GM18507 (cell line): ENCODE measurements at places on chromosomes 2 and 18.
A peak's percentile ranks its signal among the peaks of the same experiment; 100 is the strongest.

- DNase-seq, result no peak
Observed at GRCh38 chr2:27664154-27664574, 475 bp downstream of the SLC4A1AP start.

DNA sequence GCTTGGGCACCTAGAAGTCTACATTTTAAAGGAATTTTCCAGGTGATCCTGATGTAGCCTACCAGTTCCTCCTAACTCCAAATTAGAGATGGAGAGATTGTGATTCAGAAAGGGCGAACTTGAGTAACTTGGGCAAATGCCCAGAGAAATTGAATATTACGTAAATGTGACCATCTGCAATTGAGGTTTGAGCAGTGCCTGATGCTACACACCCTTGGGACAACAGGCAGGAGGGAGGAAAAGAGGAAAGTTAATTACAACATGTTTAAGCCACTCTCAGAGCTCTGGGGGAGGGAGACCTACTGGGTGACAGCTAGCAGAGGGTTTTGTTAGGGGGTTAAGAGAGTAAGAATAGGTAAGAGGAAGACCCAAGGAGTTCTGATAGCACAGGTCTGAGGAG lies 208.9 kb downstream of the LPIN1 start:
- no peak for DNase-seq

DNA sequence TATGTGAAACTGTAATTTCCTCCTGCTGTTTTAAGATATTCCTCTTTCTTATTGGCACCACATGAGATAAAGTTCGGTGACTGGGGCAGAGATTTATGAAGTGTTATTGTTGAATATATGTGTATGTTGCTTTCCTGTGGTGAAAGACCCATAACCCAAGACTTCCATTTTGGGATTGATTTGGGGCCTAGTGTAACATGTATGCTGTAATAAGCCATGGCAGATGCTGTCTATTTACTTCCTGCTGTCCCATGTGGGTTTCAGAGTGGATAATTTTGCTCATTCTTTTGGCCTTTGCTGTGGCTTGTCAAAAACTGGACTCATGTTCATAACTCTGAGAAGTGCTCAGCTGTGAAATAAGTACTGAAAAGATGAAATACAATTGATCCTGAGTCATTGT lies 10.8 kb upstream of the MYO1B start:
- DNase-seq, result no peak

DNA sequence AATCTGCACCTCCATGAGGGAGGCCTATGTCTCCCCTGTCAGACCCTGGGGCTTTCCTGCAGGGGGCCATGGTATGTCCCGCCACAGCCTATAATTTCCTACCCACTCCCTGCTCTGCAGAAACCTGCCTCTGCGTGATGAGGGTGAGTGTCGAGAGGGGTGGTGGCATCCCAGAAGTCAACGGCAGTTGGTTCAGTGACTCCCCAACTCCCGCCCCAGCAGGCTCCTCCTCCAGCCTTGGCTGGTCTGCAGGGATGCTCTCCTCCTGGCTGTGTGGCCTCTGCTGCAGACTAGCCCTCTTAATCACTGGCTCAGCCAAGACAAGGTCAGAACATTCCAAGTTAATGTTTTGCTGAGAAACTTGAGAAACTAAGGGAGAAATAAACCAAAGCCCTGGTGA lies 13.3 kb downstream of the CELF4 start:
- no peak for DNase-seq

DNA sequence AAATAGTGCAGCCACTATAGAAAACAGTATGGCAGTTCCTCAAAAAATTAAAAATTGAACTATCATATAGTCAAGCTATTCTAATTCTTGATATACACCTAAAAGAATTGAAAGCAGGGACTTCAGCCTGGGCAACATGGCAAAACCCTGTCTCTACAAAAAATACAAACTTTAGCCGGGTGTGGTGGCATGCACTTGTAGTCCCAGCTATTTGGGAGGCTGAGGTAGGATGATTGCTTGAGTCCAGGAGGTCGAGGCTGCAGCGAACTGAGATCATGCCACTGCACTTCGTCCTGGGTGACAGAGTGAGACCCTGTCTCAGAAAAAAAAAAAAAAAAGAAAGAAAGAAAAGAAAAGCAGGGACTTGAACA lies 279.5 kb upstream of the STON1 start:
- DNase-seq, result no peak

GRCh38 chr2:98903064-98903355 lies 33.0 kb downstream of the CRACDL start:
- DNase-seq, result no peak

- DNase-seq, result no peak
Observed at GRCh38 chr2:102983786-102984185, 222.0 kb downstream of the TMEM182 start.

GRCh38 chr18:51789871-51790270 lies 550.1 kb upstream of the DCC start:
- no peak for DNase-seq

DNA sequence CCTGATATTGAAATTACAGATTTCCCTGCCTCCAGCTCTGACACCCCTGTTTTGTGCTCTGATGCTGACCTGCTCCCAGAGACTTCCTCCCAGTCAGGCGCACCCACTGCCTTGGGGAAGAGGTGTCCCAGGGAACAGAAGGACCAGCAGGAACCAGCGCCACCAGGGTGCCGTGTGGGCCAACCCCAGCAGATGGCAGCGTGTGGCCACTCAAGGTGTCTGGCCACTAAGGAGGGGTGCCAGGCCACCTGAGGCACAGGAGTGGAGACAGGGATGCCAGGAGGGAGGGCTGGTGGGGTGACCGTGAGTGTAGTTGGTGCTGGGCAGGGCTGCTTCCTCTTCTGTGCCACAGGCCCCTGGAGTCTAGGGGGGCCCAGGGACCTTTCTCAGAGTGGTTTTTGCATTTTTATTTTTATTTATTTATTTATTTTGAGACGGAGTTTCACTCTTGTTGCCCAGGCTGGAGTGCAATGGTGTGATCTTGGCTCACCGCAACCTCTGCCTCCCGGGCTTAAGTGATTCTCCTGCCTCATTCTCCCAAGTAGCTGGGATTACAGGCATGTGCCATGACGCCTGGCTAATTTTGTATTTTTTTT lies 56.0 kb downstream of the TEX44 start:
- DNase-seq, result no peak

DNA sequence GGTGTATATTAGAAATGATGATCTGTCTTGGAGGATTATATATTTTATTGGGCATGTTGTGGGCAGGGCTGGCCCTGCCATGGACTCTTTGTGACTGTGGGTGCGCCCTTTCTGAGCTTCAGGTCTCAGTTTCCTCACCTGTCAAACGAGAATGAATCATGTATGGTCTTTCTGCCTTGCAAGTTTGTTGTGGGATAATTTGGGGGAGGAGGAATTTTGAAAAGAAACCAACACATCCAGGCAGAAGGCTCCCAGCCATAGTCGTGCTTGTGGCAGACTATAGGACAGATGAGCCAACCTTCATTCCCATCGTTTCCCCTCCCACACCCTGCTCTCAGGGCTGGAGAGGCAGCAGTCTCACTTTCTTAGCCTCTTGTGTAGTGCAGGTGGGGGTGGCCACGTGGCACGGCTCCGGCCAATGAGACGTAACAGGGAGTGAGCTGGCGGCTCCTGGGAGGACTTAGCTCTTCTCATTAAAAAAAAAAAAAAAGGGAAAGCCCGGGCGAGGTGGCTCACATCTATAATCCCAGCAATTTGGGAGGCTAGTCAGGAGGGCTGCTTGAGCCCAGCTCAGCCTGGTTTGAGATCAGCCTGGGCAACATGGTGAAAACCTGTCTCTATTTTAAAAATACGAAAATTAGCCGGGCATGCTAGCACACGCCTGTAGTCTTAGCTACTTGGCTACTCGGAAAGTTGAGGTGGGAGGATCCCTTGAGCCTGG lies 63.1 kb downstream of the RHOB start:
- DNase-seq, result no peak

DNA sequence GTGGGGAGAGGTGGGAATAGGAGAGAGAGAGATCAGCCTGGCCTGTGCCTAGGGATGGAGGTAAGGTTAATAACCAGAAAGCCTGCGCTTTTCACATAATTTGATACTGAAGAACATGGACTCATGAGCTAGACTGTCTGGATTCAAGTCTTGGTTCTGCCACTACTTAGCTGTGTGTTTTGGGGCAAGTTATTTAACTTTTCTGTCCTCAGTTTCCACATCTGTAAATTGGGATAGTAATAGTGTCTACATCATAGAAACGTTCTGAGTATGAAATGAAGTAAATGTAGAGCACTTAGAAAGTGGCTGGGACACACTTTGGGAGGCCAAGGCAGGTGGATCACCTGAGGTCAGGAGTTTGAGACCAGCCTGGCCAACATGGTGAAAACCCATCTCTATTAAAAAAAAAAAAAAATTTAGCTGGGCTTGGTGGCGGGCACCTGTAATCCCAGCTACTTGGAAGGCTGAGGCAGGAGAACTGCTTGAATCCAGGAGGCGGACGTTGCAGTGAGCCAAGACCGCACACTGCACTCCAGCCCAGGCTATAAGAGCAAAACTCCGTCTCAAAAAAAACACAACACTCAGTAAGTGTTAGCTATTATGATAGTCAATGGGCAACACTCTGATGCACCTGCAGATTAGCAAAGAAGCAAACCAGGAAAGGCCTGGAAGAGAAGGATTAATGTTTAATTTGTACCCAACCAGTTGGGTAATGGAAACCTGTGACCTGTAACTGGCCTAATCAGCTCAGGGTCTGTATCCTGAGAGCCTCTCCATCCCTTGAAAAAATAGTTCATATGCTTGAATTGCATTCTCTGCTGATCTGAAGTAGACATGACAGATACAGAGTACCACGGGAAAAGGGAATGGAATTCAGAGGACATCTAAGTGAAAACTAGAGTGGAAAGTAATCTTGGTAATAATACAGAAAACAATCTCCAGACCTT lies 6.8 kb downstream of the GALM start:
- no peak for DNase-seq

DNA sequence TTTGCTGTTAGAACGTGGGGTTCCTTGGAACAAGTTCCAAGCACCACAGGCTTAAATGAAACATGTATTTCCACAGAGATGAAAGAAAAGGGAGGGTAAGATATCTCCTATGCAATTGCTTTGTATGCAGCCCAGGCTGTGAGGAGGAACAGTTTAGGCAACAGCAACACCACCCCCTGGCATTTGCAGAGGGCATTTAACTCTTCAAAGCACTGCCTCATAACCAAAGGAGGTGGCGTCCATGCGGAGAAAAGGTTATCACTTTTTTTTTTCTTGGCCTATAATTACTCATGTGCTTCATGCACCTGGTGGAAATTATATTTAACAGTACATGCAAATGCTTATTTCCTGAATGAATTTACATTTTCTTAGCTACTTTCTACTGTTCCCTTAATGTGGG lies 286.0 kb downstream of the LPIN1 start:
- no peak for DNase-seq

GRCh38 chr2:114373591-114373990 lies 68.8 kb upstream of the DPP10 start:
- DNase-seq, result no peak

GRCh38 chr2:45700407-45701013 lies 49.0 kb downstream of the PRKCE start:
- no peak for DNase-seq

GRCh38 chr2:17544256-17544655 lies 3.8 kb downstream of the VSNL1 start:
- DNase-seq, result no peak

- DNase-seq, result no peak
Observed at GRCh38 chr18:35029103-35029502, 12.1 kb upstream of the MAPRE2 start.

DNA sequence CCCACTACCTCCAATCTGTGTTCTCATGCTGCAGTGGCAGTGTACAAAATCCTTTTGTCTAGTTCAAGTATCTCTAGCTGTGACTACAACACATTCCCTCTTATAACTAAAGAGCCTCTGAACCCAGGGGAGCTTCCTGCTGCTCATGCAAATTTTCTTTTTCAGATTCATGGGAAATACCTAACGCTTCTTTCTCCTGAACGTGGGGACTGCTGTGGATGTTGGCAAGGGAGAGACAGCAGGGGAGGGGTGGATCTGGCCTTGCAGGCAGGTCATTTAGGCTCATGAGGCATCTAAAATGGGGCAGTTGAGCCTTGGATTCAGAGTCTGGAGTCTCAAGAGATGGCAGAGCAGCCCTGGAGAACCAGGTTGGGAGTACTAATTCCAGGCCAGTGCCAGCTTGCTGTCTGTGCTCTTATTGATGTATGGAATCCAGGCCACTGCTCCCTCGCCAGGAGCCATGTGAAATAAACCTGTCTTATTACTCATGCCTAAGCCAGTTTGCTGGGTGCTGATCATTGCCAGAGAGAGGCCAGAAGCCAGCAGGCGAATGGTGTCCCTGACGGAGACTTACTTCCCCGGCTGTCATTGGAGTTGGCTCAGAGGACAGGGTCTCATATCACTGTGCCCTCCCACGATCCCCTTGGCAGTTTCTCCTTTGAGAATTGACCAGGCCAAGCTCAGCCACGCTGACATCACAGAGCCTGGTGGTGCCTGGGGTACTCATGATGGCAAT lies 29.2 kb upstream of the TNP1 start:
- DNase-seq, result no peak

- no peak for DNase-seq
Observed at GRCh38 chr2:99106913-99107312, 34.6 kb upstream of the C2orf15 start.

GRCh38 chr2:147464737-147465357 lies 380.0 kb upstream of the ACVR2A start:
- no peak for DNase-seq

GRCh38 chr2:216012133-216012829 lies 1.1 kb downstream of the MREG start:
- DNase-seq, result no peak

- DNase-seq, result peak; percentile 46
Observed at GRCh38 chr2:20578895-20579825, 71.7 kb downstream of the HS1BP3 start.

GRCh38 chr2:157442636-157443035 lies 1.3 kb downstream of the CYTIP start:
- DNase-seq, result no peak

DNA sequence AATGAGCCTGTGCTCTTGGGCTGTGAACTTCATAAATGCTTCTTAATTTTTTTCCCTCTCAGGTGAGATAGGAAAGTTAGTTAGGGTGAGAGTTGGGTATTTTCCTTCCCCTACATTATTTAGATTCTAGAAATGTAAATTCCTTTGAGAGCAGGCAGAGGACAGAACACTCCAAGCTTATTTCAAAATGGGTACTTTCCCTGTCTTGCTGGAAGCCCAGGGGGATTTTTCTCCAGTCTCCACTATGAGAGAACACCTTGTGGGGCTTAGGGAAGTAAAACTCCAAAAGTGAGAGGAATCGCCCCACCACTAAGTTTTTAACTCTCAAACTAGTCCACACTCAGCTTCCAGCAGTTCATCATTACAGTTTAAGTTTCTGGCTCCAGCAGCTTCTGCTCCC lies 253.2 kb upstream of the CTAGE1 start:
- no peak for DNase-seq

DNA sequence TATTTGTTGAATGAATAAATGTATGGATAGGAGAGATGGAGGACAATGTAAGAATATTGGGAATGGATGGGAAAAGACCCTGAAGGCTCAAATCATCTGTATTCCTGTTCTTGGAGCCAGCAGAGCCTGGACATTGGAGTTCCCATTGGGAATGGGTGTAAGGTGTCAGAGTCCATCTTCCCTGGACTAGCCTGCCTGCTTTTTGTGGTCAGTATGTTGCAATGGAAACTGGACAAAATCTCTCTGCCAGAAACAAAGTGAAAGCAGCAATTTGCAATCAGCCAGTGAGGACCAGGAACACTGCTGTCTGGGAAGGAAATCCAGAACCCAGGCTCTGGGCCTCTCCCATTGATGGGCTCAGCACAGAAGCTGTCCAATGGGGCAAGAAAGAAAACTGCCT lies 83.5 kb upstream of the SKOR2 start:
- no peak for DNase-seq
